ENCODE measurements at places on chromosomes 2 and 18.

DNA sequence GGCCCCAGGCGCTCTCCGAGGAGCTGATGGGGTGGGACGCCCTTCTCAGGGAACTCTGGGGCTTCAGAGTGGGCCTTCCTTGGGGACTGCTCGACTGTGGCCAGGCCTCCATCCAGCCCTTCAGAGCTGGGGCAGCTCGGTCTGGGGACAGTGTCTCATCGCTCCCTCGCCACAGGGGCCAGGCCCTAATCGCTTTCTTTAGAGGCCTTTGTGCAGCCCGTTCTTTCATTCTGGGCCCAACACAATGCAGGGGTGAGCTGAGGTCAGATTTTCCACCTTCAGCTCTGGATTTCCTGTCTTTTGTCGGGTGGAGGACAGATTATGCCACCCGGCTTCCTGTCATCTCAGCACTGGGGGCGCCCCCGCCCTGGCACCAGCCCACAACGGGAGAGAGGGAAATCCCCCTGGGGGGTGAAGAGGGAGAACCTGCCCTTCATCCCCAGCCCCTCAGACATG lies 25.2 kb downstream of the MYCN start:
- DNase-seq, result no peak

GRCh38 chr2:67561457-67561965 lies 164.4 kb downstream of the ETAA1 start:
- no peak for DNase-seq

DNA sequence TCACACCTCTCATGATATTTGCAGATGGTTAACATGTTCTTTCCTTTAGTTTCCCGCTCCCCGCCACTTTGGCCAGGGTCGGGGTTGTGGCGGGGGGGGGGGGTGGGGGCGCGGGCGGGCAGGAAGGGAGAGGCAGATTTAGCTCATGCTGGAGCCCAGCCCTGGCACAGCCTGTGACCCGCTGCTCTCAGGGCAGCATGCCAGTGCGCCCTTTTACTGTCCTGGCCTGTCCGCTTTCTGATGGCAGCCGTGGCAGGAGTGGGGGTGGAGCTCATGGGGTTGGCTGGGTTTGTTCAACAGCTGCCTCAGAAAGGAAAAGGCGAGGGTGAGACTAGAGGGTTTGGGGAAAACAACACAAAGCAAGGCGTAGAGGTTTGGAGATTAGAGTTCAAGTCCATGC lies 56.1 kb downstream of the TNP1 start:
- DNase-seq, result no peak

DNA sequence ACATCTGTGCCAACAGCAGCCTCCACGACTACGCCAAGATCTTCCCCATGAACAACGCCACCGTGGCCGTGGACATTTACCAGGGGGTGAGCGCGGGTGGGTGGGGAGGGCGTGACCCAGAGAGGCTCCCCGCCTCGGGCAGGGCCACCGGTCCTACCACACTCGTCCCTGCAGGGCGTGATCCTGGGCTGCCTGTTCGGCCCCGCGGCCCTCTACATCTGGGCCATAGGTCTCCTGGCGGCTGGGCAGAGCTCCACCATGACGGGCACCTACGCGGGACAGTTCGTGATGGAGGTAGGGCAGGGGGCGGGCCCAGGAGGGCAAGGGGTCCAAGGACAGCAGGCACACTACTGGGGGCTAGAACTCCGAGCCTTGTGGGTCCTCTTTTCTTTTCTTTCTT lies 8.5 kb upstream of the CTDSP1 start:
- no peak for DNase-seq

All from vagina (tissue), 2 donors.